ENCODE measurements at places on chromosomes 1 and 21.
A peak's percentile ranks its signal among the peaks of the same experiment; 100 is the strongest.

GRCh38 chr1:167344615-167345385, 124.1 kb downstream of the POU2F1 start:
- DNase-seq = no peak

GRCh38 chr21:25188677-25189079, 418.6 kb downstream of the MRPL39 start:
- no peak for DNase-seq

- no peak for DNase-seq
Observed at GRCh38 chr1:87942165-87942564, 613.5 kb downstream of the LMO4 start.

DNA sequence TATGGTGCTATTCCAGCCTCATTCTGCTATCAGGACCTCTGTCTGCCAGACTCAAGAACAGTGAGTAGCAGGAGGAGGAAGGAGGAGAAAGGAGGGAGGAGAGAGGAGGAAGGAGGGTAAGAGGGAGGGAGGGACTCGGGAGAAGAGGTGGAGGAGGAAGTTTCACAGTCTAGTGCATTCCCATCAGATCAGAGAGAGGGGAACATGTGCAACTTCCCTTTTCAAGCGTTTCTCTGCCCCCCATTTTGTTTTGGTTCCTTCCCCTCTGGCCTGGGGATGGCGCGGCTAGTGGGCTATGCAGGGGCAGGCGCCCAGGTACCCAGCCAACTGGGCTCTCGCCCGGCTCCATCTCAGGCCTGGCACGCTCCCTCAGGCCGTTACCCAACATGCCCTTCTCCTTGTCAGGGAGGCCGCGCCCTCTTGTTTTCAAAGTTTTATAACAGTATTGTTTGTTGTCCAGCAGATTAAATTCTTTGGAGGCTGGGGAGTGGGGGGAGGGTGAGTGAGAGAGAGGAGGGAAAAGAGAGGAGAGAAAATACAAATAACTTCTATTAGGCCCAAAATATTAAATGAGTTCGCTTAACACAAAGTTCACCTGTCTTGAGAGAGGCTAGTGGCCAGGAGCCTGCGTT, 56.0 kb downstream of the CD46 start:
- DNase-seq = no peak

DNA sequence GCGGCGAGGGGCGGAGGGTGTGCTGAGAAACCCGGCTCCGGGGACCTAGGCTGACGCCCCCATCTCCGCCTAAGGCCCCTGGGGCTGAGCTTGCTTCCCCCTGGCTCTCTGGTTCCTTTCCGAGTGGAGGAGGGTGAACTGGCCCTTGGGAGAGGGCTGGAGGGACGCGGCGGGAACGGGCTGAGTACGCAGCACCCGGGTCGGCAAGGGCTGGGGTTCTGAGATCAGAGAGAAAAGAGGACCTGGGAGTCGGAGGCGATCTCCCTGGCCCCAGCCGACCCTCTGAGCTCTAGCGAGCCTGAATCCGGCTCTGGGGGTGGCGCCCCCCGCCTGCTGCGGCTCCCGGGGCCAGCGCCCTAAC, 270.8 kb downstream of the FOXD2 start:
- DNase-seq = peak; percentile 52
